ENCODE measurements at places on chromosomes 2 and 18. TPM values are rescaled to one million over a fixed set of nuclear protein-coding genes. Genes with fewer than 3 reads are reported as not detected.

EGR4 gene
- not detected for total RNA-seq

PDCL3 gene
- total RNA-seq = 19.5 TPM

DNA sequence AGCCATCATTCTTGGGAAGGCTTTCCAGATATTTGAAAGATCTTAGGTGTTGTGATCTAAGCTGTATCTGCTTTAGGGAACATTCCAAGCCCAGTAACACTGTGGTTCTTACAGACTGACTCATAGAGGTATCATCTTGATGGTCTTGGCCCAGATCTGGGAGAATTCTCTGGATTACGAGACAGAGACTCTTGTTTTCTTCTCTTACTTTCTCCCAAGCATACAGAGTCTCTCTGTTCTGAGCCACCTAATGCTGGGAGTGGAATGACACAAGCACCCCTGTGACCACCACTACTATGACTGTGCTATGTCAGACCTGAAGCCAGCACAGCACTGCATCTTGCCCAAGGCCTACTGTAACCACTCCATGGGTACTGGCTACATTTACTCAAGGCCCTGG lies 81.0 kb upstream of the EPAS1 start:
- no peak overlapping the region for H3K4me3 ChIP-seq
- H3K36me3 ChIP-seq = no peaks in the 10 kb centered on the region
- H3K27ac ChIP-seq = no peak overlapping the region
- no peaks in the 10 kb centered on the region for H3K27me3 ChIP-seq
- DNase-seq = no peak
- H3K4me1 ChIP-seq = no peaks in the 10 kb centered on the region

KYNU gene
- total RNA-seq = 7.1 TPM

DNA sequence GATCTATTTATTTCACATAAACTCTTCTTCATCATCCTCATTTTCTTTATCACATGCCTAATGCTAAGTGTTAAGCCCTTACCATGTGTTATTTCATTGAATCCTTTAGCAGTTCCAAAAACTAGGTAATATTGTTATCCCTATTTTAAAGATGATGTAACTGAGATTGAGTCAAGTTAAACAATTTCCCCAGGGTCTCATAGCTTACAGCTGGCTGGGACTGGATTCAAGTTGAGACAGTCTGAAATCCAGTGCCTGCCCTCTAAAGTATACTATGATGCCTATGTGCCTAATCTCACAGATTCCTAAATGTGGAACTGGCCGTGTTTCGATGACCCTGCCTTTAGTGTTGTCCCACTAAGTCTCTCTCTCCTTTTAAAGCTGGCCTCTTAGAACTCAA lies 108.5 kb downstream of the MAP2 start:
- DNase-seq = no peak
- H3K27me3 ChIP-seq = no peaks in the 10 kb centered on the region
- no peak overlapping the region for H3K4me3 ChIP-seq

Data from left lung (tissue), 14 donors.